GM18507 (cell line): ENCODE measurements at places on chromosomes 1 and 21.

DNA sequence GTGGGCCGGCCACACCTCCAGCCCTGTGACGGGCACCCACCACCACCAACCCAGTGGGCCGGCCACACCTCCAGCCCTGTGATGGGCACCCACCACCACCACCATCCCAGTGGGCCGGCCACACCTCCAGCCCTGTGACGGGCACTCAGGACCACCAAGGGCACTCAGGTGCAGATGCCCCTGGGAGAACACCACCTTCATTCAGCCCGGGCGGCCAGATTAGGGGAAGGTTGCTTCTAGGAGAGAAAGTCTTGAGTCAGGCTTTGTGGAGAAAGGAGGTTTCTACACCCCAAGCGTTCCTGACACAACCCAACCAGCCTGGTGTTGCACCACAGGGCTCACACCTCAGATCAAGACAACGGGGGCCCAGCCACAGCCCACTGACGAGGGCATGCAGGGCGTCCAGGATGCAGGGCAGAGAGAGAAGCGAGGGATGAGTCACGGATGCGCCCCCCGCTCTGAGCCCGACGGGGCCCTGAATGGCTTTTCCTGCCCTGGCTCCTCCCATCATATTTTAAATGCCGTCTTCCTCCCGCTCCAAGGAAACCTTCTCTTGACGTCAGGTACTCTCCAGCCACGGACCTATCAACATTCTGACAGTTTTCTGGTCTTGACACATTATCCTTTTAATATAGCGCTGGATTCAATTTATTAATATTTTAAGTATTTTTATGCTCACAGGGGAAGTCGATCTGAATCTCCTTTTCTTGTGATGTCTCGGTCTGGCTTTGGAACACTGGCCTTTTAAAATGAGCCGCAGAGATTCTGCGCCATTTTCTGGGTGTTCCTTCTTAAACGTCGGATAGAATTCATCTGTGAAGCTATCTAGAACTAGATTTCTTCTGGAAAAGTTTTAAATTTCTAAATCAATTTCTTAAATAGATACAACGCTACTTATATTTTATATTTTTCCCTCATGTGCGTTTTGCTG lies 631 bp upstream of the SPATC1L start:
- DNase-seq = peak; percentile 50

DNA sequence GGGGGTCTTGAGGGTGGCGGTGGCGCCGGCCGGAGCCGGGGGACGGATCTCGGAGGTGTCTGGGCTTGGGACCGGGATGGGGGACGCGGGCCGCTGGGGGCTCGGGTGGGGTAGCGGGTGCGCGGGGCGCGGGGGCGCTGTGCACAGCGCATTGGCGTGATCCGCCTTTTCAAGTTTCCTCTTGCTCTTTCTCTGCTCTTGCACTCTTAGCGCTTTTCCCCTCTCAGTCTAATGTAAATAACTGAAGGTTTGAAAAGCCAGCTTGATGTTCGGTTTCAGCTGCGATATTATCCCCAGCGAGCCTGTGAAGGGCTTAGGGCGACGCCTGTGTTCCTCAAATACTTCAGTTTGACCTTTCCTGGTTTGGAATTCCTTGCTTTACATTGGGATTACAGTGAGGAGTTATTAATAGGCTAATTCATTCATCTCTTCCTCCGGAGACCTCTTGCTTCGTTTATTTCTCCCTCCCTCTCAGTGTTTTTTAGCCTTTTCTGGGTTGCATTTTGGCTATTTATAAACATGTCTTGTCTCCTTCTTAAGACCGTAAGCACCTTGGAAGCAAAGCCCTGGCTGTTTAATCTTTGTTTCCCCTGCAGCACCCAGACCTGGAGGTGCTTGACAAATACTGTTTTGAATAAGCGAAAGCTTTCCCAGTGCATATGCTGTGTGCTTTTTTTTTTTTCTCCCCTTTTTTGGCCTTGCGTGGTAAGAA lies 693 bp downstream of the RAB4A start:
- DNase-seq = no peak

- no peak for DNase-seq
These were observed 39.7 kb upstream of the EXO1 start for GRCh38 chr1:241808265-241808664.

- no peak for DNase-seq
These were observed 162.9 kb downstream of the TRABD2B start for GRCh38 chr1:47834326-47834725.

GRCh38 chr1:67648582-67649326 lies 36.2 kb upstream of the GADD45A start:
- no peak for DNase-seq

GRCh38 chr21:44686843-44687561 lies 5.0 kb upstream of the KRTAP12-1 start:
- DNase-seq = no peak

DNA sequence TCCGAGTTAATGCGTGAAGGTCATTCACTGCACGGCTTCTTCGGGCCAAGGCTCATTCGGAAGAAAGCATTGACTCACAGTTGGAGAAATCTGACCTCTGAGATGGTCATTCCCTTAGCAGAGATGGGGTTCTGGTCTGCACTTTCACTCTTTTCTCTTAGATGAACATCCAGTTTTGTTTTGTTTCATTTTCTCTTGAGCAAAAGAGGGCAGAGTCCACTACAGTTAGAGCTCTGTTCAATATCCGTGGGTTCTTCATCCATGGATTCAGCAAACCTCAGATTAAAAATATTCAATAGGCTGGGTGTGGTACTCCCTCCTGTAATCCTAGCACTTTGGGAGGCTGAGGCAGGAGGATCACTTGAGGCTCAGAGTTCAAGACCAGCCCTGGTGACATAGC lies 57.4 kb upstream of the SIPA1L2 start:
- DNase-seq = no peak

DNA sequence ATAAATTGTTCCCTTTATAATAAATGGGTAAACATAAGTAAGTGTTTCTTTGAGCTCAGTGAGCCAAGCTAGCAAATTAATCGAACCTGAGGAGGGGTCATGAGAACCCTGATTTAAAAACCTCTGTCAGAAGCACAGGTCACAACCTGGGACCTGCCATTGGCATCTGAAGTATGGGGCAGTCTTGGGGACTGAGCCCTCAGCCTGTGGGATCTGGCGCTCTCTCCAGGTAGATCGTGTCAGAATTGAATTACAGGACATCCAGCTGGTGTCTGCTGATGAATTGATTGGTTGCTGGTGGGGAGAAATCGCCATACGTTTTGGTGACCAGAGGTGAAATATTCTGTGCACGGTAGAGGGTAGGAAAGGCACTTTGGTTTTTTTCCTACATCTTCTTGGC lies 17.5 kb downstream of the UCK2 start:
- DNase-seq = no peak

- DNase-seq = no peak
These were observed 23.1 kb downstream of the CD53 start for GRCh38 chr1:110896090-110896489.

DNA sequence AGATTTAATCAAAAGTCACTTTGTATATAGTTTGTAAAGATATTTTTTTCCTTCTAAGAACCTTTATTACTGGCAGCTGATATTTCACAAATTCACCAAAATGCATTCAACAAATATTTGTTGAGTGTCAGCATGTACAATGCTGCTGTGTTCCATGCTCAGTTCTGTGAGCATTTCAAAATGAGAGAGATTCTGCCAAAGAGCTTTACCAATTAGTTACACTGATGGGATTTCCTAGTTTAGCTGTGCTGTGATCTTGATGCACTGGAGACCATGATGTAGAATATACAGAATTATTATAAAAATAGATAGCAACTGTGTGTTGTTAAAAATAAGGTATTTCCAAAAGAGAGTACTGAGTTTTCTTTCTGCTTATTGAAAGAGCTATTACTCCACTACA lies 225.6 kb downstream of the BRINP3 start:
- DNase-seq = no peak

- DNase-seq = no peak
These were observed 43.6 kb upstream of the EDN2 start for GRCh38 chr1:41528106-41528505.

DNA sequence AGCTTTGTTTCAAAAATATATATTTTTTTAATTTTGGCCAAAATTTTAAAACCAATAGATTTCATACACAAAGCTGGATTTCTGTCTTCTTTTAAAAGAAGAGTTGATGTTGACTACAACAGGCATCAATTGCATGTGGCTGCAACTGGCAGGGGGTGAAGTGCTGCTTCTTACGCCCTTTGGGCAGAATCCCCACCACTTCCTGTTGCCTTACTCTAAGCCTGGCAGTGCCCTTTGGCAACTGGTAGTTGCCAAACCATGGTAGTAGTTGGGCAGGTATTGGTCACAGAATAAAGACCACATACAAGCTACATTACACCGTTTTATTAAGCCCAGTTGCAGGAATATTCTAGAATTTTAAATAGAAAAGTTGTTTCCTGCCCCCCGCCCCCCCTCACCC lies 17.0 kb downstream of the LAMC2 start:
- no peak for DNase-seq

GRCh38 chr1:182357913-182358312 lies 33.7 kb downstream of the GLUL start:
- DNase-seq = no peak
